NCI-H1105 (cell line): ENCODE measurements at places on chromosomes 1 and 21.

GRCh38 chr1:26582053-26582835, 52.7 kb downstream of the RPS6KA1 start:
- DNase-seq: no peak

DNA sequence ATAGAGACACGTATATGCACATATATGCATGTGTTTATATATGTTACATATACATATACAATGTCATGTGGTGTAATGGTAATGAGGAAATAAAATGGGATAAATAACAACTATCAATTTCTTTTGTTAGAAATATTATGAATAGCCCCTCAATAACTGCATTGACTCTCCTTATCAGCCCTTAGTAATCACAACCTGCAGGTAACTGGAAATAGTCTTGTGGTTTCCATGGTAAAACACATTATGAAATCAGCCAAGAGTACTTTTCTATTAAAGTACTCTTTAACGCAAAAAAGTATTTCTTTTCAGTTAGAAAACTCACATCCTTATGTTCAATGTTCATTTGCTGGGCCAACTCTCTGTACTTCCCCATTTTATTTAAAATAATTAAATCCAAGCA, 105.8 kb downstream of the KCNT2 start:
- no peak for DNase-seq

DNA sequence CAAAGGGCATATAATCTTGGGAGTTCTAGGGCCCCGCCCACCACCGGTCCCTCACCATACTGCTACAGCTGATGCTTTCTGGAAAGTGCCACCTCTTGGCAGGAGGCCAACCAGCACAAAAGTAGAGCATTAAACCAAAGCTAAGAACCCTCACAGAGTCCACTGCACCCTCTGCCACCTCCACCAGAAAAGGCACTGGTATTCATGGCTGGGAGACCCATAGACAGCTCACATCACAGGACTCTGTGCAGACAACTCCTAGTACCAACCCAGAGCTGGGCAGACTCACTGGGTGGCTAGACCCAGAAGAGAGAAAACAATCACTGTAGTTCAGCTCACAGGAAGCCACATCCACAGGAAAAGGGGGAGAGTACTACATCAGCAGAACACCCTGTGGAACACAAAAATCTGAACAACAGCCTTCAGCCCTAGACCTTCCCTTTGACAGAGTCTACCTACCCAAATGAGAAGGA, 10.8 kb downstream of the THEM4 start:
- DNase-seq: no peak

DNA sequence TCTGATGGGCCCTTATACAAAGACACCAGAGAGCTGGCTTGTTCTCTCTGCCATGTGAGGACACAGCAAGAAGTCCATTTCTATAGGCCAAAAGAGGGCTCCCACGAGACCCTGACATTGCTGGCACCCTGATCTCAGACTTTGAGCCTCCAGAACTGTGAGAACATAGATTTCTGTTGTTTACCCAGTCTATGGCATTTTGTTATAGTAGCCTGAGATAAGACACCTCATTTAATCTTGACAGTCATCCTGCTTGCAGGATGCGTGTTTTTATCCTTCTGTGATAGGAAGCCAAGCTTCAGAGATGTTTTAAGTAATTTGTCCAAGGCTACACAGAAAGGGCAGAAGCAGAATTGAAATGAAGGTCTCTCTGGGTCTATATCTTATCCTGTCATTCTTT, 138.8 kb upstream of the HOOK1 start:
- DNase-seq: no peak

DNA sequence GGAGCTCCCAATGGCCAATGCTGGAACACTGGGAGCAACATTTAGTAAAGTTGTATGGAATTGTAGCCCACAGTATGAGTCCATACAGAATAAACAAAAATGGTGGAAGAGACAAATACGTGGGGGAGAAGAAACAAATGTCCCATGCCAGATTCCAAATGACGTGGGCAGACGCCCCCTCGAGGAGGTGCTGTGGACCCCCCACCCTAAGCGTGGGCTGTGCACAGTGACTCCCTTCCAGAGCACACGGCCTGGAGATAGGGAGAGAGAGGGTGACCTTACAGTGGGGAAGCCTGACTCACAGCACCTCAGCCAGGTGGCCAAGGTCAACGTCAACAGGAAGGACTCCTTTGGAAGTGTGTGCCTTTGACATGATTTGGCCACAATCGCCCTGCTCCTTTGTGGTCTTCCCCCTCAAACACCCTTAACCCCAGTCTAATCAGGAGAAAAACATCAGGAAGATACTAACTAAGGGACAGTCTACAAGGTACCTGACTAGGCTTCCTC, 13.7 kb upstream of the PDE9A start:
- no peak for DNase-seq
